Activated gamma-delta T cell treated with anti-CD3 and anti-CD28 coated beads, Interleukin-2, amount 50 U/mL, for 16 hours (primary cell): ENCODE measurements at places on chromosomes 7 and 10.
A peak's percentile ranks its signal among the peaks of the same experiment; 100 is the strongest.

GRCh38 chr10:12848439-12849173 lies 152.9 kb downstream of the CCDC3 start:
- DNase-seq = no peak

DNA sequence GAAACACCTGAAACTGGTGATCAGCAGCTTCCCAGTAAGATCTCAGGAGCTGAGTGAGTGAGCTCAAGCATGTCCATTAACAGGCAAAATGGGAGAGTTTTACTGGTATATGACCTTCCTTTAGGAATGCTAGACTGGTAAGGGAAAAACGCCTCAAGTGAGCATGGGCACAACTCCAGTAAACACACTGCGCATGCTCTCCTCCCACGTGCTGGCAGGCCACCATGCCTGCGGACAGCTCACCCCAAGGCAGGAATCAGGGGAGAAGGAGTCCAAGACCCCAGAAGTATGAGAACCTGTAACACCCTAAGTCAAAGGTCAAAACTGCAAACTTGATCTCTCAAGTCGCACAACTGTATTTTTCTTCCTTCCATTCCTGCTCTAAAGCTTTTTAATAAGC lies 128.3 kb downstream of the CD36 start:
- no peak for DNase-seq

DNA sequence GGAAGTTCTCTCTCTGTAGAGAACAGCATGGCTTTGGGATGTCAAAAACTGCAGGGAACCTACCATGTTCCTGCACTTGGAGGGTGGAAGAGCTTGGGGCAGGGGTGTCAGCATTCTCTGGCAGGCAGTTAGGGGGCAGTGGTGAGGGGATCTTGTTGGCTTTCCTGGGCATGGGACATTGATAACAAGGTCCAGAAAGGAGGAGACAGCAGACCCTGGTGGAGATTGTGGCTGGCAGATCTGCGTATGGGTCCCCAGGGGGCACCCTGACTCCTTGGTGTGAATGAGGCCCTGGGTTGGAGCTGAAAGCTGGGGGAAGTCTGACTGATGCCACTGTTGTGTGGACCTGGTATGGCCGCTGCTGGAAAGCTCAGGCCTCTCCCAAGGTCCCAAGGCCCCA lies 22.9 kb upstream of the CAMK2B start:
- DNase-seq = no peak

DNA sequence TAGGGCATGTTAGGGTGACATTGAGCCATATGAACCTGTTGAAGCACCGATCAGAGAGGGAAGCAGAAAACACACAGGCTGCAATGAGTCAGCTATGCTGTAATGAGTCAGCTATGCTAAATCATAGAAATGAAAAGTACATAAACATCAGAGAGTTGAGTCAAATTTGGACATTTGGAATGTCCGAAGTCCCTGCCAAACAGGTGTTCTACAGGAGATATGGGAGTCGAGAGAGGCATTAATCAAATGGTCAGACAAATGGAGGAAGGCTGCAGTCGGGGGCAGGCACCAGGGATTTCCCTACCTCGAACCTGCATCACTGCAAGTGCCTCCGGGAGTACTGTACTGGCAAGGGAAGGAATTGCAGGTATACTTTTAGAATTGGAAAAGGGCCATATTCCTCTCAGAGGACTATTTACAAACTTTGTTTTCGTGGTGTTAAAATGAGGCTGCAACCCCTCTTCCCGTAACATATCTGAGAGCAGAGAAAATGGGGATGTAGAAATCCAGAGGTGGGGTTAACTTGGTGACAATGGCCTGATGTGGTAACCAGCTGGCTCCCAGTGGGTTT lies 8.8 kb upstream of the ZC3HAV1 start:
- no peak for DNase-seq

- no peak for DNase-seq
Observed at GRCh38 chr10:112565434-112566053, 118.5 kb downstream of the VTI1A start.

GRCh38 chr7:47663851-47664250 lies 81.9 kb upstream of the TNS3 start:
- DNase-seq = no peak

DNA sequence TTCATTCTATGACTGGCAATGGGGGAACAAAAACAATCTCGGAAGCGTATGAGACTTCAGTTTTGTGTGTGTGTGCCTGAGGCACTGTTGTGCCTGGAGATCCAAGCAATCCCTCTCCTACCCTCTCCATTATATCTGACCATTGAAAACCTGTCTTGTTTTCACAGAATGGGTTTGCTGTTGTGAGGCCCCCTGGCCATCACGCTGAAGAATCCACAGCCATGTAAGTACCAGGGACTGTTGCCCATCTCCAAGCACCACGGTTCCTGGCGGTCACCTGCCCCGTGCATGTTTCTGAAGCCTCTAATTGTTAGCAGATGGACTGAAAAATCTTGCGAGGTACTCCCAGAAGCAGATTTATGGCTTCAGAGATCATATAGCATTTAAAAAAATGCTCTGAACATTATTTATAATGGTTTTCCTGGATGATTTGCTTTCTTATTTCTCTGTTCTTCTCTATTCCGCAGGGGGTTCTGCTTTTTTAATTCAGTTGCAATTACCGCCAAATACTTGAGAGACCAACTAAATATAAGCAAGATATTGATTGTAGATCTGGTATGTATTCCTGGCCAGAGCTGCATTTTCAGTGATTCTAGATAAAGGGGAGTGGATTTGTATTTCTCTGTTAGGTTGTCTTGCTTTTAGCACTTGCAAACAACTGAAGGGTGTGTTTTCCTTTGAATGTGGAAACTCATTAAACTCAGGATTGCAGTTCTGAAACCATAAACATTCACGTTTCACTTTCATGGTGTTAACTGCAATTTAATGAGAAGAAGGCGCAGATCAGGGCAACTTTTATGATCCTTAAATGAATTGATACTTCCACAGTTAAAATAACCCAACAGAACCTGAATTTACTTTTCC lies 288.2 kb downstream of the TWIST1 start:
- DNase-seq = no peak

DNA sequence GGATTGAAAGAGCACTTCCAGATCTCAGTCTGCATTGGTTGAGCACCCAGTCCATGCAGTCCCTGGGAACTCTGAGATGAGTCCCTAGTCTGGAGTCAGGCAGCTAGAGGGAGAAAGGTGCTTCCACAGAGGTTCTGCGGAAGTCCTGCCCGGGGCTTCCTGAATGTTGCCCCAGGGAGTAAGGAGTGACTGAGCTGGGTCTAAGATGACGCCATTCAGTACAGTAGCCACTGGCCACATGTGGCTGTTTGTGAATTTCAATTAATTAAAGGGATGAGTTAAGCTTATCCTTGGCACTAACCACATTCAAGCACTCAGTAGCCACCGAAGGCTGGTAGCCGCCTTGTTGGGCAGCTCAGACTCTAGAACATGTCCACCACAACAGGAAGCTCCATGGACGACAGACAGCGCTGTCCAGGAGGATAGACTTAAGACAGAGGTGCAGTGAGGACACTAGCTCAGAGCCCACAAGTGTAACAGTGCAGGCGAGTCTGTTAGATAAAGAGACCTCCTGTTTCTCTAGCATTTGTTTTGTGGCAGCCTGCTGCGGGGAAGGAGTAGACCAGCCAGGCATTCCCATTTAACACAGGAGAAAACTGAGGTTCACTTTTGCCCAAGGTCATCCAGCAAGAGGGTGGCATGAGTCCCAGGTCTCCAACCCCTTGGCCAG lies 101.6 kb upstream of the PPIF start:
- DNase-seq = no peak

DNA sequence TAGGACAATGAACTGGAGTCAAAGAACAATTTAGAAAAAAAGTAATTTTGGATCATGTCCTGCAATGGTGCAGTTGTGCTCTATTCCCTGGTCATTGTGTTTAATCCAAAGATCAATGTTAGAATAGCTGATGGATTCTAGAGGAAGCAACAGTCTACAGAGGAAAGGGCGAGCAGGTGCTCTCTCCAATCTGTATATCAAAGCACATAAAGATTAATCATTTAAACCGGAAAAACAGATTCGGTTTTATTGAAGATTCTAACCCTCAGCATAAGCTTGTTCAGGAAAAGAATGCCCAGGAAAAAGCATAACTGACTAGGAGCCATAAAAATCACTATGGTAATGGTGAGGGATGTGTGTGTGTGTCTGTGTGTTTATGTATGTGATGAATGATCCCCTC lies 110.3 kb downstream of the MALRD1 start:
- DNase-seq = no peak

DNA sequence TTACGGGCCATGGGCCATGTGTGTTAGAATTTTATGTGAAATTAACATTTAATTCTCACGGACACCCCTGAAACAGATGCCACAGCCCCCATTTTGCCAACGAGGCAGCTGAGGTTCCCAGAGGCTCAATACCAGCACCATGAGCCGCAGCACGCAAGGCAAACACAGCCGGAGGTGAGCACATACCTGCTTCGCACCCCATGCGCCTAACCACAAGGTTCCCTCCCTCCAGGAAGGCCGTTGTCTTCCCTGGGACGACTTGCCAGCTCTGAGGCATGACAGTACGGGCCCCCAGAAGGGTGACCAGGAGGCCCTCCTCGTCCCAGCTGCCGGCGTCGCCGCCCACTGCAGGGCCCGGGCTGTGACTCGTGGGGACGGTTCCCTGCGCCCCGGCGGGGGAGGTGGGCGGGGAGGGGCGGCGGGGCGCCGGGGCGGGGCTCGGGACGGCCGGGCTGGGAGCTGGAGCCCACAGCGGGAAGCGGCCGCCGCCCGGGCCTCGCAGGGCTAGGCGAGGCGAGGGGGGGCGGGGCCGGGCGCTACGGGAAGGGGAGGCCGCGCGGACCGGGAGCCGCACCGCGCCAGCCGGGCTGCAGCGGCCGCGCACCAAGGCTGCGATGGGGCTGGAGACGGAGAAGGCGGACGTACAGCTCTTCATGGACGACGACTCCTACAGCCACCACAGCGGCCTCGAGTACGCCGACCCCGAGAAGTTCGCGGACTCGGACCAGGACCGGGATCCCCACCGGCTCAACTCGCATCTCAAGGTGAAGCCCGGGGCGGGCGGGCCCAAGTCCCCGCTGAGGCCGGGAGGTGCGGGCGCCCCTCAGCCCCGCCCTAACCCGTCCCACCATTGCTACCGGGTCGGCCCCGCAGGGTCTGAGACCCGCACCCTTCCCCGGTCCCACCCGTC lies at the start of gene CAV2:
Gene CAV2 (plus strand): TSS at position 571 of the 910 bp plus-strand sequence. CDS start 44 bp downstream, at position 615.
- no peak for DNase-seq

DNA sequence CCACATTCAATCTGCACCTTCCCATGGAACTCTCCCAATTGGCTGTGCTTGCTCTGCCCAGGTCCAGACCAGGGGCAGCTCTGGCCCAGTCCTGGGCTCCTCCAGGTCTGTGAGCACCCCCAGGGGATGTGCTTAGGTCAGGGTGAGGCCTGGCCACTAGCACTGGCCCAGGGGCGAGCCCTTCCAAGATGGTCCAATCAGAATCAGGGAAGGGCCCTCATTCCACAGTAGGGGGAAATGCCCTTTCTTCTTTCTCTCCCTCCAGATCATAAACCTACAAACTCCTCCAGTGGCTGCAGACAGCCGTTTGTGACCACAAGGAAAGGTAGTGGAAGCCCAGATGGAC lies 157.0 kb downstream of the PRKAG2 start:
- DNase-seq = no peak

GRCh38 chr7:149662591-149663095 lies 110.7 kb downstream of the ZNF467 start:
- DNase-seq = peak; percentile 33

DNA sequence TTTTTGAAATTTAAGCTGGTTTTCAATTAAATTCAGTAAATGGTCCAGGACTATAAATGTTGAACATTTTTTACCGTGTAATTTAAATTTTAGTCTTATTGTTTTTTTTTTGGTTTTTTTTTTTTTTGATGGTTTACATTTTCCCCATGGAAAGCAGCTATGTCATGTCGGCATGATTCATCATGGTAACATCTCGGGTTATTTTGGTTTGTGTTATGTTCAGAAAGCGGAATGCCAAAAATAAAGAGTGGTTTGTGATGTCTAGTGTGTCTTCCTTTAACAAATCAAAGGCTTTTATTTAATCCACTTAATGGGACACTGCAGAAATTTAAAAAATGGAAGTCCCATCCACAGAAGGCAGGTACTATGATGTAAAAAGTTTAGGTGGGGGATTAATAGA lies 58.5 kb downstream of the TRUB1 start:
- DNase-seq = no peak

- DNase-seq = no peak
Observed at GRCh38 chr7:151679071-151679708, 159.5 kb upstream of the RHEB start.

DNA sequence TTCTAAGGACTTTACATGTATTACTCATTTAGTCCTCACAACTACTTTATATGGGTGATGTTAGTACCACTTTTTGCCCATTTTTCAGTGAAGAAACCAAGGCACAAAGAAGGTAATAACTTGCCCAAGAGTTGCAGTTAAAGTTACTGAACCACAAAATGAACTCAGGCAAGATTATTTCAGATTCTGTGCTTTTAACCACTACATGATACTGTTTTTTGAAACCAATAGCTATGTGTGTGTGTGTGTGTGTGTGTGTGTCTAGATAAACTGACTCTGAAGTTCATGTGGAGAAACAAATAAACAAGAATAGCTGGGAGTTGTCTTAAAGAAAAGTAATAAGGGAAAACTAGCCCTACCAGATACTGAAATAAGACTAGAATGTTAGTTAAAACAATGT lies 60.8 kb upstream of the OIT3 start:
- DNase-seq = no peak

DNA sequence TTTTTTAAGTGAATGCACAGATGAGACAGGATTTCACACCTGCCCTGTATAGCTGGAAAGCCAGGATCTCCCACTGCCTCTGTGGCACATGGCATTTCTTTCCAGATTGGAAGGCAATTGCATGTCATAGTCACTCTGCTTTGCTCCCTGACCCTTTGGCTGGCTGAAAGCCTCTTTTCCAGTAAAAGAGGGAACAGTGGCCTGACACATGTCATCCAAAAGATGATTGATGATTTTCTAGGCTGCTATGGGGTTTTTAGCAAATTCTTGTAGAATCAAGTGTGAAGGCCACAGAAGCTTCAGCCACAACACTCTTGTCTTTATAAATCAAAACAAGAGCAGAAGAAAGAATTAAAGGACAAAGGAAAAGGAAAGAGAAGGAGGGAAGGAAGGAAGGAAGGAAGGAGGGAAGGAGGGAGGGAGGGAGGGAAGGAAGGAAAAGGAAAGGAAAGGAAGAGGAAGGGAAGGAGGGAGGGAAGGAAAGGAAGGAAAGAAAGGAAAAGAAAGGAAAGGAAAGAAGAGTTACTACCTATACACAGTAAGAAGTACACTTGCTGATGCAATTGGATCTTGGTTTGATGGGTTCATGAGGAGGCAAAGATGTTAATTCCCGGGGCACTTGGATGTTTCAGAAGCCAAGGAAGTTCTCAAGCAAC lies 158.9 kb upstream of the FRMD4A start:
- DNase-seq = no peak

GRCh38 chr7:52498366-52498765 lies 537.1 kb upstream of the POM121L12 start:
- no peak for DNase-seq

GRCh38 chr7:158428131-158428836 lies 159.3 kb downstream of the PTPRN2 start:
- no peak for DNase-seq
